ENCODE measurements at places on chromosomes 5 and 9.

GRCh38 chr9:73869264-73869663 lies 627.9 kb upstream of the RORB start:
- peak; percentile 39 for DNase-seq

- DNase-seq: no peak
Measured at GRCh38 chr9:132042324-132042723, 37.3 kb downstream of the MED27 start.

GRCh38 chr9:89642789-89643188 lies 38.0 kb downstream of the GADD45G start:
- no peak for DNase-seq

DNA sequence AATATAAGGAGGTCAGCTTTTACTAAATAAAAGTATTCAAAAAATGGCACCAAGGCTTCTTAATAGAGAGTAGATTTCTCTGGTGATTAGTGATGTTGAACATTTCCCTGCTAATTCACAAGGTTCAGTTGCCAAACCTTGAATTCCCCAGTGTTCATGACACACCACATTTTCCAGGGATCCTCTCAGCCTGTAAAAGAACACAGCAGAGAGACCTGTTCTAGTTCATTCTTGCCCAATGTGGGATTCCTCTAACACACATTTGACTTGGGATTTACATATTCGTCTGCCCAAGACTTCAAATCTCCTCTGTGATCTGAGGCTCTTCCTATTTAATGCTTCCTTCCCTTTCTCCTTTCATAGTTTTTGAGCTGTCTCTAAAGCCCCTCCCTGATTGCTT lies 273.2 kb upstream of the CDH9 start:
- DNase-seq: no peak

DNA sequence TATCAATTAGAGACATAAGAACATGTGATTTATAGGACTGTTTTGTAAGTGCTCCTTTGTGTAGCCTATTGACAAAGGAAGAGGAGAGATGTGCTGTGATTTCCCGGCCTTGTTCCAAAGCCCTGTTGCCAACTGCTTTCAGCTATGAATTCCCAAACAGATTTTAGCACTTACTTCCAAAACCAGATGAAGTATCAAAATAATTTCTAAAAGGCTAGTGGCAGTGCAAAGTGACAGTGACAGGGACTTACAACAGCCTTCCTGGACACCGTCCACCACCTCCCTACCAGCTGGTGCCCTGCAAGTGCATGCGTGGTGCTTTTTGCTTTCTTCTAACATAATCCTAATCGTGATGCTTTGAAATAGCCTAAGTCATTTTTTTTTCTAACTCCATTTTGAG lies 254.1 kb upstream of the ACTBL2 start:
- DNase-seq: no peak

DNA sequence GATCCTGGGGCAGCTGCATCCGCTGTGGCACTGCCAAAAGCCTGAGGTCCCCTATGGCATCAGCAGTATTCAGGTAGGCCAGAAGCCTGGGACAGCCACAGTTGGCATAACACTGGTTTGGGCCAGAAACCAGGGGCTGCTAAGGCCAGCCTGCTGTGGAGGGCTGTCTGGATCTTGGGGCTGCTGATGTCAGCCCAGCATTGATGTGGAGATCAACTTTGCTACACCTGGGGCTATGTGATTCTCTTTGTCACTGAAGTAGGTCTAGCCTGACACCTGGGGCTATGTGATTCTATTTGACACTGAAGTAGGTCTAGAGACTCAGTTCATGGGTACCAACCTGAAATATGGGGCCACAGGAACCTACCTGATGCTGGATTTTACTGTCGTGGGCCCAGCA lies 411.5 kb downstream of the RASEF start:
- DNase-seq: no peak

DNA sequence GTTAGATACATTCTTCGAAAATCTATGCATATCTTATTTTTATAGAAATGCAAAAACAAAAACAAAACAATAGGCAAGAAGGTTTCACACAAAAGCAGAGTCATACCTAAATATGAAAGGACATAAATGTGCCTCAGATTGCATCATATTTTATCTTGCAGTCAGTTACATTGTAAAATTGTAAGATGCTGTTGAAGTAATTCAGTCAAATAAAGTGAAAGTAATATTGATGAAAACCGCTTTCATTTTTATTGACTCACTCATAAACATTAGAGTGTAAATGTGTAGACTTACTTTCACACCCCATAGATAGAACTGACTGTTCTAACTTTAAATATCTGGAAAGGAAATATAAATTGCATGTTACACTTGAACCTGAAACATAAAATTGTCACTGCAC lies 931.5 kb upstream of the NUDT12 start:
- no peak for DNase-seq

DNA sequence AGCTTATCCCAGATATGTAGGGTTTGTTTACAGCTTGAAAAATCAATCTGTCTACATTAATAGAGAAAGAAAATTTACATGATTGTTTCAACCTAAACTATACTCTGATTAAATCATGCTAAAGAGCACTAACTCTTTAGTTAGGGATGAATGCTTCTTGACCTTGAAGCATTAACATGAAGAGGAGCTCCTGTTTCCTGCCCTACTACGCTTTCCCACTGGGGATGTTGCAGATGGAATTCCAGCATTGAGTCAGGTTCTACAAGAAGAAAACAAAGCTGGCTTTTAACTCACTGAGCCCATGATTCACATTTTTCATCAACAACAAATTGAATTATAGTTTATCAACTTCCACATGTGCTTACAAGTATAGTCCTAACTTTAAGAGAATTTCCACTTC lies 471.3 kb downstream of the TMEM232 start:
- no peak for DNase-seq

DNA sequence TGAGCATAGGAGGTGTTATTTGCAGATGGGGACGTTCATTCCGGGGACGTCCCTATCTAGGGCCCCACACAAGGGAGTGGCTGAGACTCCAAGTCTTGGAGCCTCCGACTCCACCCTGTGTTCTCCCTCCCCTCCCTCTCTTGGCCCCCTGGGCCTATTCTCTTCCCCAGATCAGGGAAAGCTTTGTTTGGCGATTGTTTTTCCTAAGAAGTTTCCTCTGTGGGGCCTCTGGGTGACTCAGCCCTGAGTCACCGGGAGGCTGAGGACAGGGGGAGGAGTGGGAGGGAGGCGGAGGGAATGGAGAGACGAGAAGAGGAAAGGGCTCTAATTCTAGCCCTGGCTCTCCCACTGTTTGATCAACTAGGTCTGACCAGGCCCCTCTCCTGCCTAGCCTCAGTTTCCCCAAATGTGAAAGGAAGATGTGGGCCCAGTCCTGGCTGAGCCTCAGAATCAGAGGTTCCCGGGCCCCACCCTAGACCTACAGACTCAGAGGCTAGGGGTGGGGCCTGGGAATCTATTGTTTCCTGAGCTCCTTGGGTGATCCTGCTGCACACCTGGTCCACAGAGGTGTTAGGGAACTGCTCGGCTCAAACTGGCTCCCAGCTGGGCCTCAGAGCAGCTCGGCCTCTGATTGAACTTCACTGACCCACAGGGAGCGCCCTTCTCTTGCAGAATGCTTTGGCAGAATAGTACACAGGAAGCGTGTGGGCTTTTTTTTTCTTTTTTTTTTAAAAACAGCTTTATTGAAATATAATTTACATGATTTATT lies 19.2 kb downstream of the GSN start:
- DNase-seq: no peak

DNA sequence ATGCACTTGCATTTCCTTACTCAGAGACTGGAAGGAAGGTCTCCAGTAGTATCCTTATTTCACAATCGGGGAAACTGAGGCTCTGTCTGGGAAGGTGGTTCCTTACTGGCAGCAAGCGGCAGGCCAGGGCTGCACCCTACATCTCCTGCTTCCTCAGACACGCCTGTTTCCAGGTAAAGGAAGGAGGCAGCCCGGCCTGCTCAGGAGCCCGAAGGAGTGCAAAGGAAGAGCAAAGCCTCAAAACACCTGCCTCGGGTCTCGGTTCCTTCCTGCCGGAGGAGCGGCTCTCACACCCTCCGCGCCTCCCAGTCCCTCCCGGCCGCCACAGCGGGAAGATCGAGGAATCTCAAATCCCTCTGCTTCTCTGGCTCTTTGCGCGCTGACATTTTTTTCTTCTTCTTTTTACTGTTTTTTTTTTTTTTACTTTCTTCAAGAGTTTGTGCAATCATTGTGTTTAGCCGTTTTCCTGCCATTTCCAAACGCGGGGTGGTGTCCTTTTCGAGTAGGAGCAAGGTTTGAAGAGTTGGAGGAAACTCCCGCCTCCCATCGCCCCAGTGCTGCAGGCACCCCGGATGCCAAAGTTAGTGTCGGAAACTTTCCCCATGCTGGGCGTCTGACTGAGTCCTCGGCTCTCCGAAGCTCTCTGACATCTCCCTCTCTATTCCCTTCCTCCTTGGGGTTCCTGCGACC lies 1.0 kb downstream of the GGTA1 start:
- DNase-seq: no peak

- no peak for DNase-seq
Measured at GRCh38 chr5:126443374-126443851, 20.2 kb downstream of the GRAMD2B start.

DNA sequence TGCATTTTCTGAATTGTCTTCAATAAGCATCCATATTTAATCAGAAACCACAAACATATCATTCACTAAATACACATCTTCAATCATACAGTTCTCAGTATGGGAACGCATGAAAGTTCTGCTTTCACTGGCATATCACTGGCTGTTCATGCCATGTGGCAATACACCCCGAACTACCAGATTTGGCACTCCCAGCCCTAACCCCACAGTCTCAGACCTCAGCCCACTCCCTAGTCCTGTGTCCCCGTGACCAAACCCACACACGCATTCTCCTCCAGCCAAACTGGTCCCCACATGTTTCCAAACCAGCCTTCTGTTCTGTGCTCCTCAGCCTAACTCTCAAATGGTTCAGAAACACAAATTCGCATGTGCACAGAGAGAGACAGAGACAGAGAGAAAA lies 20.6 kb downstream of the KCNMB1 start:
- no peak for DNase-seq

GRCh38 chr5:171858303-171858702 lies 72.7 kb downstream of the SMIM23 start:
- DNase-seq: no peak

GRCh38 chr5:176491101-176491502 lies 42.9 kb downstream of the FAF2 start:
- DNase-seq: no peak

DNA sequence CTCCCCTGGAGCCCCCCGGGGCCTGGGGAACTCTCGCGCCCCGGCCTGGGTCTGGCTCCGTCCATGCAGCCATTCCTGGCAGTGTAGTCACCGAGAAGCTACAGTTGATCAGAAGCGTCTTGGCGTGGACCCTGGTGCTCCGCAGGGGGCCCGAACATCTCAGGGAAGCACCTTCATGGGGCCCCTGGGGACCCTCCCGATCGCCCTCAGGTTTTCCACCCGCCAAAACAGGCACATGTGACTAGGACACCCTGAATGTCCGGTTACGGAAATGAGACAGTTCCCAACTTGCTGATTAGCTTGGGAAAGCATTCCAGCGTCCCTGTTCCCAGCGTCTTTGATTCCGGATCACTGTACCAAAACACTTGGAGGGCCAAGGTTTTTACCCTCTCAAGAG lies 472 bp downstream of the FBXO4 start:
- DNase-seq: no peak

- DNase-seq: no peak
Measured at GRCh38 chr9:81375187-81376100, 313.9 kb downstream of the TLE1 start.

DNA sequence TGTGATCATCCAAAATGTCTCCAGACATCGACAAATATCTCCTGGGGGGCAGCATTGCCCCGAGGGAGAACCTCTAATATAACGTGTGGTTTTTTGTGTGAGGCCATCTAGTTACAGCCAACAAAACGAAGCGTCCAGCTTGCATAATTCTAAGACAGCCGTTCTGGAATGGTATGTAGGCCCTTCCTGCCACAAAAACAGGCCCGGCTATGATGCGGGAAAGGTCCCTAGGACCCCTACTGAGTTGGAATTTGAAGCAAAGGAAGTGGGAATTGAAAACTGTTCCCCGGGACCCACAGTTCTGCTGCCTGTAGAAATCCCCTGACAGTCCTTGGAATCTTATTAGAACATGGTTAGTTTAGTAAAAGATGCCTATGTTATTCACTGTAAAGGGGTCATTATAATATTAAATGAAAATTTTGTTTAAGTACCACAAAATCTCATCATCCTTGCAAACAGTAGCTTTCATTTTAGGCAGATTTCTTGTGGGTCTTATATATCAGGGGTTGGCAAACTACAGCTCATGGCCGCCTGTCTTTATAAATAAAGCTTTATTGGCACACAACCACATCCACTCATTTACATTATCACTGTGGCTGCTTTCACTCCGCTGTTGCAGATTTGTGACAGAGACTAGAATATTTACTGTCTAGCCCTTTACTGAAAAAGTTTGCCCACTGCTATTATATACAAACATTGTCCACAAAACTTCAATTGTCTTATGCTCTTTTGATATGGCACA lies 70.7 kb downstream of the MSX2 start:
- no peak for DNase-seq

GRCh38 chr9:28177925-28178324 lies 604.6 kb upstream of the C9orf72 start:
- DNase-seq: no peak

DNA sequence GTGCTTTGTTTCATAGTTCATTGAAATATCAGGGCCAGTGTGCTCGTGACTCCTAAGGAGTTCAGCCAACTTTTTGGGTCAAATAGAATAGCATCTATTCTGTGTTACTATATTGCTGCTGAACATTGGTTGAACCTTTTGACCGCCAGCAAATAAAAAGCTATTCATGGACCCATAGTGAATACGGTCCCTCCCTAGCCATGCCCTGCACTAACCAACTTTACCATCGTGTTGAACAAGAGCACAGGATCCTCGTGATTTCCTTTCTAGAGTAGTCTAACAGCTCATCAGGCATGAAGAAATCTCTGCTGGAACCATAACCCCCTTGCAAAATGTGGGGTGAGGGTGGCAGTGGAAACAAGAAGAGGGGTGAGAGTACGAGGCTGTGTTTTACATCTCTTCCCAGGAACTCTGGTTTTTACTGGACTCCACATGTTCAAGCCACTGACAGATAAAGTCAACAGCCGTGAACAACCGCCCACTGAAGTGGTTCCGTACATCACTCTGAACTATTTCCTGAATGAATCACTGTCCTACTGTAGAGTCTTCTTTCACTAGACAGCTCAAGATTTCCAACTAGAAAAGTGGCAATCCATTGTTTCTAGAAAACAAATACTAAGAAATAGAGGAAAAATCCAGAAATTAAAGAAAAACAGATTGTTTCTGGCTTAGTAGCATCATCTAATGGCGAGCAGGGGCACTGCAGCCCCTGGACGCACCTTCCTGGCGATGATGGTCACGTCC lies 70.1 kb upstream of the SPATA31E1 start:
- DNase-seq: no peak

DNA sequence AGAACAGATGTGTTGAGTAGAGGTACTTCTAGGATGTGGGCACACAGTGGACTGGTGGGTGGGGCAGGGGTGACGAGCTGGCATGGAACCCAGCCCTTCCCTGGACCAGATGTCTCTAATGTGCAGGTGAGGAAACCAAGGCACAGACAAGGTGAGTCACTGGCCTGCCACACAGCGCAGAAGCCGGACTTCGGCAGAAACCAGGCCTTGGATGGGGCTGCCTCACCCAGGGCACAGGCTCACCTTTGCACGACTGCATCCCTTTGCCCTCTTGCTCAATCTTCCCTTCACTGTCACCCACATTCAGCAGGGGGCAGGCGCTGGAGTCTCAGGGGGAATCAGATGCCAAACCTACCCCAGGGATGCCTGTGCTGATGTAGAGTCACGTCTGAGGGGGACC lies 65.4 kb upstream of the LMX1B start:
- DNase-seq: no peak

GRCh38 chr5:150993422-150993821 lies 27.0 kb upstream of the GPX3 start:
- DNase-seq: no peak
